ENCODE measurements at places on chromosomes 13 and 19. TPM values are rescaled to one million over a fixed set of nuclear protein-coding genes. Genes with fewer than 3 reads are reported as not detected.

Gene FLT3LG
- total RNA-seq = 7.9 TPM

Gene ZNF667
- 0.94 TPM for total RNA-seq

Gene TMEM238
- total RNA-seq = not detected

Gene EML2
- 18.3 TPM for total RNA-seq

Gene COL5A3
- 0.05 TPM for total RNA-seq

All from mammary microvascular endothelial cell (primary cell).